Upper lobe of left lung (tissue), 6 donors: ENCODE measurements at places on chromosomes 11 and 22. TPM values are rescaled to one million over a fixed set of nuclear protein-coding genes. Genes with fewer than 3 reads are reported as not detected.

The SPATA19 gene
- not detected for total RNA-seq

The AIFM3 gene
- 4.7 TPM for total RNA-seq

The SLC25A22 gene
- 23.6 TPM for total RNA-seq

The GRAP2 gene
- total RNA-seq = 22.0 TPM

The APOL1 gene
- total RNA-seq = 31.9 TPM

The MMP27 gene
- total RNA-seq = not detected

The OR8U1 gene
- total RNA-seq = not detected

The RPS19BP1 gene
- total RNA-seq = 104 TPM

The INS gene
- 0.67 TPM for total RNA-seq

The KRTAP5-10 gene
- total RNA-seq = not detected

The OR51B5 gene
- total RNA-seq = not detected

The SOX10 gene
- not detected for total RNA-seq

The GAS2 gene
- total RNA-seq = 1.5 TPM

DNA sequence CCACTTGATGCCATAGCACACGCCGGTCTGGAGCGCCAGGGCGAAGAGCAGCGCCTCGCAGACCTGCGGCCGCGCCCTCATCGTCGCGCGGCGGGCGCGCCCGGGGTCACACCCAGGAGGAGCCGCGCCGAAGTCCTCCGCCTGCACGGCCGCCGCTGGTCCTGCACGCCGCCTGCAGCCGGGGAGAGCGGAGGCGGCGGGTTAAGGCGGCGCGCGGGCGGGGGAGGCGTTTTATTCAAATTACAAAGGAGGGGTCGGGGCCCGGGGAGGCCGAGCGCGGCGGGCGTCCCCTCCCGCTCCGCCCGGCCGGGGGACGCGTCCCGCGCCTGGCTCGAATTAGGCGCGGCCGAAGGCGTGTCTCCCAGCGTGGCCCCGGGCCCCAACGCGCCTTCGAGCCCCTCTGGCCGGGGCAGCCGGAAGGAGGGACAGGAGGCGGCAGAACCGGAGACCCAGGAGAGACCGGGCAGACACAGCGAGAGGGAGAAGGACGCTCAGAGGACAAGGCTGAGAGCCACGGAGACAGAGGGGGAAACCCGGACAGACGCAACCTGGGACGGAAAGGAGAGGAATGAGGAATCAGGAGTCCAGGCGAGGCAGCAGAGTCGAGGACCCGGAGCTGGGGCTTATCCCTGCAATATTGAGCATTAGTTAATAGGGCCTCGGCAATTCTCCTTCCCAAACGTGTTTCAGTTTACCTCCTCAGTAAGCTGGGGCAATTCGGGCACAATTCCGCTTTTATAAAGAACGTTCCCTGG, at the start of gene WNT11:
Gene WNT11, minus strand, starts transcription at position 176 of the 755 bp plus-strand sequence. Its CDS starts 95 bp downstream, at position 81.
- peak; percentile 93 for DNase-seq

- no peak for DNase-seq
Observed at GRCh38 chr11:121449123-121449522, 3.0 kb upstream of the SORL1 start.

DNA sequence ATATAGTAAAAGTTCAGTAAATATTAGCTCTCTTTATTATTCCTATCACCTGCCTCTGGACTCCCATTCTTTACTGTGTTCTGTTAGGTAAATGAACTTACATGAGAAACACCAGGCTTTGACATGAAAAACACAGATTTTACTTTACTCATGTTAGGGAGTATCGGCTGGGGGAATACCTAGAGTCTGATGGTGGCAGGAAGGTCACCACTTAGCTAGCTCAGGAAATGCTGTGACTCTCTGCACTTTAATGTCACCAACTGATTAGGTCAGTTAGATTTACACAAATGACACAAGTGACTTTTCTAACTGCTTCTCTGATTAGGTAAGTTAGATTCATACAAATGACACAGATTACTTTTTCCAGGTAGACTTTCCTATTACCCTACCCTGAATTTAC, 225.1 kb downstream of the SWAP70 start:
- DNase-seq = no peak

- DNase-seq = no peak
Observed at GRCh38 chr11:132439711-132440255, 1069.4 kb downstream of the NTM start.

DNA sequence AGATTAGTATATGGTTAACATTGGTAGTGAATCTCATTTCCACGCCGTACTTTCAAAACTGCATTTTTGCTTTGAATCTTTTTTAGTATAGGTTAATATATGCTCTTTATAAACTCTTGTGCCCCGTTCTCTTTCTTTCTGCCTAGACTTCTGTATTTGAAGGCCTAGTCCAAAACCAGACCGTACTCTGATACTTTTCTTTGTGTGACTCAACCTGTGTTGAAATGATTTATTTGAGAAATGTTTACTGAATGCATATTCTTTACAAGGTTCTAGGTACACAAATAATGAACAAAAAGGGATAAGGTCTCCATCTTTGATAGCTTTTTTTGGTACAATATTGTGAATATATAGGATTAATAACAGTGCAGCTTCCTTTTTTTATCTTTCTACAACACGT, 68.3 kb downstream of the HIPK3 start:
- DNase-seq = no peak

GRCh38 chr22:35589071-35589755, 27.9 kb downstream of the MB start:
- peak; percentile 63 for DNase-seq

DNA sequence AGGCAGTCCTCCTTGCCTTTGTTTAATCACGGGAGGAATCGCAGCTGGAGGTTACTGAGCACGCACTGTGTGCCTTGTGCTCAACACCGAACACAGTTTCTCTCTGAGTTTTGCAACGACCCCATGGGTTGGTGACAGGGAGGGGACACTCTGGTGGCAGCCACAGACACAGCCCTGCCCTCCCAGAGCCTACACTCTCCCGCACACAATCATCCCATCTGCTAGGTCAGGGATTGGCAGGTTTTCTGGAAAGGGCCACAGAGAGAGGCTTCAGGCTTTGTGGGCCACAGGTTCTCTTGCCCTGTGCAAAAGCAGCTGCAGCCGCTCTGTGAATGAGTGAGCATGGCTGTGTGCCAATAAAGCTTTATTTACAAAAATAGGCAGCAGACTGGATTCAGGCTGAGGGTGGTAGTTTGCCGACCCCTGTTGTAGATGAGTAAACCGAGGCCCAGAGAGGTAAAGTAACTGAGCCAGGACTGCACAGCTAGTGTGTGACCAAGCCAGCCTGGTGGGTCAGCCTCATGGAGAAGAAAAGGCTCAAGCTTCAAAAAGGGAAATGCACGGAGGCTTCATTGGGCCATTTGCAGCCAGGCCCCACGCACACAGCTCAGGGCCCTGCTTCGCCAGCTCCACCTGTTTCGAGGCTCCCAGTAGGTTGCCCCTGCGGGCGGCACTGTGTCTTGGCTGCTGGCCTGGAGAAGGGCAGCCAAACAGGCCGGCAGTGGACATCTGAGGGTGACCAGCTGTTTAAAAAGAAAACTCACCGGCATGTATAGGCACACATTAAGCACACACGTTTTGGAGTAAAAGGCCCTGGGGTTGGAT, 16.3 kb downstream of the LTO1 start:
- DNase-seq = no peak

- DNase-seq = no peak
Observed at GRCh38 chr11:69463995-69464960, 17.2 kb upstream of the LINC01488 start.

GRCh38 chr22:21712751-21713427, 22.7 kb downstream of the YPEL1 start:
- no peak for DNase-seq

GRCh38 chr22:29503811-29504372, 23.9 kb downstream of the NEFH start:
- DNase-seq = no peak

DNA sequence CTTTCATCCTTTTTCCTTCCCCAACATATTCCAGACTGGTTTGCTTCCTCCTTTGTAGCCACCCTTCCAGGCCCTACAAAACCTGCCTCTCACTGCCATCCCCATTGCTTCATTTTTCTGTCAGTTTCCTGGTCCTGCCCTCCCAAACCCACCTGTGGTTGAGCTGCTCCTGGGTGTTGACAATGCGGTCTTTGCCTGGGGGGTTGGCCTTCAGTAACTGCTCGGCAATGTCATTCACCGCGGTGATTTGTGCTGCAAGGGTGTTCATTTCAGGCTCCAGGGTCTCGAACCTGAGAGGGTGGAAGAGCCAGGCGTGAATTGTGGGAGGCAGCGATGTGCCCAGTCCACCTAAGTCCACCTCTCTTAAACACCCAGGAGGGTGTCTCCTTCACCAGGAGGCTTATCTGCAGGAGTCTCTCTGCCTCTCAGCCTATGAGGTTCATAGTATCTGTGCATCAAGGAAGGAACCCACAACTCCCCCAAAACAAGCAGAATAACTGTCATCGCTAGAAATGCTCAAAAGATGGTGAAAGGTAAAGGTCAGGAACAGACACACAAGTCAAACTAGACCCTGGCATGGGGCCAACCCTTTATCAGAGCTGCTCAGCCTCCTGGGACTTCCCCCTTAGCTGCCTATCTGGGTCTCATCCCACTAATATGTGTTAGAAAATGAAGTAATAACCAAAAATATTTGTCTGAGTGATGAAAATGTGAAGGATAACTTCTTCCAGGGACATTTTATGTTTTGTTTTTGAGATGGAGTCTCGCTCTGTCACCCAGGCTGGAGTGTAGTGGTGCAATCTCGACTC, 23.9 kb upstream of the RBM4B start:
- no peak for DNase-seq

DNA sequence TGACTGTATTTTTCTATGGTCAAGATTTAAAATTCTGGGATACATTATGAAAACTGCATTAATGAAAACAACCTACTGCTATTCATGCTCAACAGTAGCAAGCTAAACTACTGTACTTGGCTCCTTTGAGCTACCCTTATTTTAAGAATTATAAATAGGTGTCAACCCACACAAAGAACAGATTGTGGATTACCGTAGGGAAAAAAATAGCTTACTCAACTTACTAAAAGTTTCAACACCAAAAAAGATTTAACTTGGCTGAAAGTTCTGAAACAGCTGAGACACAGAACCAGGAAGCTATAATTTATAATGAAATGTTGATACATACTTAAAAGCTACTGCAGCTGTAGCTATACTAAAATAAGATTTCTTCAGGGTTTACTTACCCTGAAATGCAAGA, 10.1 kb downstream of the LIN7C start:
- no peak for DNase-seq

- DNase-seq = no peak
Observed at GRCh38 chr11:120784566-120785251, 239.2 kb upstream of the TBCEL start.

DNA sequence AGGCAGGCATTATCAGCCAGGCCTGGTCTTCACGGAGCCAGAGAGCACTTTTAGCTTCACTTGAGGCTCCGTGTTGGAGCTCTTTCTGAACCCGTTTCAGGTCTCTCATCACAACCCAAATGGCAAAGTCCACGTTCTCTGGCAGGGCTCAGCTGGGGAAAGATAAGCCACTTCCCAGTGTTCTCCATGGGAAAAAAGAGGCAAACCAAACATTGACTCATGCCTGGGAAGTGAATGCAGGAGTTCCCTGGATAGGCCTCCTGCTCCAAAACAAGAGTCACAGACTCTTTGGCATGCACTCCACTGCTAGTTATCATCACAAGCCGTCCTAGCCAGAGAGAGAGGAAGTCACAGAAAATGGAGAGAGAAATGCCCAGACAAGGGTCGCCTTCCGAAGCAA, 11.6 kb downstream of the OPCML start:
- no peak for DNase-seq

- no peak for DNase-seq
Observed at GRCh38 chr22:17314487-17314886, 54.8 kb upstream of the CECR2 start.

DNA sequence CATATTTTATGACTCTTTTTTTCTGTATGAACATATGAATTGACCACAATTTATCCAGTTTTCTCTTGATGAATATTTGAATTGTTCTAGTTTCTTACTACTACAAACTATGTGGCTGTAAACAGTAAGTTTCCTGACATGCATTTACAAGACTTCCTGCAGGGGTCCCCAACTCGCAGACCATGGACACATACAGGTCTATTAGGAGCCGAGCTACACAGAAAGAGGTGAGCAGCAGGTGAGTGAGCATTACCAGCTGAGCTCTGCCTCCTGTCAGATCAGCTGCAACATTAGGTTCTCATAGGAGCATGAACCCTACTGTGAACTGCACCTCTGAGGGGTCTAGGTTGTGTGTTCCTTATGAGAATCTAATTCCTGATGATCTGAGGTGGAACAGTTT, 379.4 kb downstream of the DYNC2H1 start:
- no peak for DNase-seq

DNA sequence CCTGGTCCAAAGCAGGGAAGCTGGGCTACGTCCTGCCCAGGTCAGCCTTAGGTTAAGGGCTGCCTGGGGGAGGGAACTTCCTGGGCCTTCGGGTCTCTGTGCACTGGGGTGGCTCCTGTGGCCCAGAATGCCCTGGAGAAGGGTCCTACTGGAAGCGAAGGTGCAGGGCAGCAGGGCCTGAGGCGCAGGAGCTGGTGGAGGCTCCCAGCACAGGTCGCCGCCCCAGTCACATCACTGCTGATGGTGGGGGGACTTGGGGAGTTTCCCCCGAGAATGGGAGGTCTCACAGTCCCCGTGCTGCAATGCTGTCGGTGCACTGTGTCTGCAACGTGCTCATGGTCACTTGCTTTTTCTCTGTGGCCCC, 815 bp upstream of the SMIM38 start:
- DNase-seq = peak; percentile 60

DNA sequence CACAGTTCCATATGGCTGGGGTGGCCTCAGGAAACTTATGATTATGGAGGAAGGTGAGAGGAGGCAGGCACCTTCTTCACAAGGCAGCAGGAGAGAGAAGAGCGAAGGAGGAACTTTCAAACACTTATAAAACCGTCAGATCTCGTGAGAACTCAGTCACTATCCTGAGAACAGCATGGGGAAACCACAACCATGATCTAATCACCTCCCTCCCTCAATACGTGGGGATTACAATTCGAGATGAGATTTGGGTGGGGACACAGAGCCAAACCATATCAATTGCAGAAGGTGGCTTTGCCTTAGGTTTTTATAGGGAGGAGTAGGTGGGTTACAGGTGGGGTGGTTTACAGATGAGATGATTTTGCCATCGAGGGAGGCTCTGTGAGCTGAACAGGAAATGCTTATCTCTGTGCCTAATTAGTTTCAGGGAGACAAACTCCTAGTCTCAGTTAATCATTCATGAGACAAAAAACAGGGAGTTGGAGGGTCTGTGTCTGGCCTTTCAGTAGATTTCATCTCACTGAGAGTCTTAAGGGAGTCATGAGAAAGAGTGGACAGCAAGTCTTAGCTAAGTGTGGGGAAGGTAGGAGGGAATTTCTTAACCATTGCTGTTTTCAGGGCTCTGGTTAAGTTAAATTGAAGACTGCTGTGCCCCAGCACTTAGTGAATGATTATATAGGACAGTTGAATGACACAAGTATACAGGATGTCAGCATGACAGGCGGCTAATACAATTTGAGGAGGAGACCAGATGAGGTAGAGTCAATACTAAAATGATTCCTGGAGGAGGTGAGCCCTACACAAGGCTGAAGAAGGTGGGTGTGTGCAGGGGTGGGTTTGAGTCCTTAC, 47.7 kb downstream of the CWC15 start:
- no peak for DNase-seq

GRCh38 chr11:65806979-65807378, 20.1 kb downstream of the OVOL1 start:
- no peak for DNase-seq

GRCh38 chr11:44963136-44963535, 12.5 kb upstream of the TP53I11 start:
- no peak for DNase-seq

- no peak for DNase-seq
Observed at GRCh38 chr11:1569251-1569780, 2.8 kb downstream of the DUSP8 start.

- DNase-seq = no peak
Observed at GRCh38 chr11:72436661-72437060, 2.3 kb upstream of the CLPB start.

GRCh38 chr11:32333320-32333991, 101.9 kb downstream of the WT1 start:
- peak; percentile 63 for DNase-seq
